ENCODE measurements at places on chromosomes 5 and 9.

GRCh38 chr5:133122711-133123110, 70.9 kb downstream of the HSPA4 start:
- DNase-seq: no peak

- DNase-seq: no peak
Measured at GRCh38 chr5:133331941-133332340, 280.1 kb downstream of the HSPA4 start.

GRCh38 chr5:133754575-133755169, 142.3 kb upstream of the FSTL4 start:
- peak; percentile 54 for DNase-seq

DNA sequence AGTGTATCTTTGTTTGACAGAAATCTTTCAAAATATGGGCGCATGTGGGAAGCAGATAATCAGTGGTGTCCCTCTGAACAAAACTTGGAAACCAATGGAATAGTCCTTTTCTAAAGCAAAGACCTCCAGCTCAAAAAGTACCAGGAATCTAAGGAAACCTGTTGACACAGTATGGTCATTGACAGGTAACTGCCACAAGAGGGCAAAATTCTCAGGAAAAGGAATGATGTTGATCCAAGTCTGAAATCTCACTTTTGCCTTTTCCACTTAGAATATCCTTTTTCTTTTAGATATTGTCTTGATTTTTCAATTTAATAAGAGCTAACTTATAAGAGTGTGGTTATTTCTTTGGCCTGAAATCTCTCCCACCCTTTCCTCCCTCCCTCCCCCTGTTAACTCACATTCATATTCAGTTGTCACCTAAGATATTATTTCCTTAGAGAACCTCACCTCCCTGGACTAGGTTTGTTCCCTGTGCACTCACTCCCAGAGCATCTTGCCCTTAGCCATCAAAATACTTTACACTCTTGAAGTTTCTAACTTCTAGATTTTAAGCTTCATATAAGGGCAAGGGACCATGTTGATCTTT, 59.0 kb upstream of the BARX1 start:
- peak; percentile 31 for DNase-seq

DNA sequence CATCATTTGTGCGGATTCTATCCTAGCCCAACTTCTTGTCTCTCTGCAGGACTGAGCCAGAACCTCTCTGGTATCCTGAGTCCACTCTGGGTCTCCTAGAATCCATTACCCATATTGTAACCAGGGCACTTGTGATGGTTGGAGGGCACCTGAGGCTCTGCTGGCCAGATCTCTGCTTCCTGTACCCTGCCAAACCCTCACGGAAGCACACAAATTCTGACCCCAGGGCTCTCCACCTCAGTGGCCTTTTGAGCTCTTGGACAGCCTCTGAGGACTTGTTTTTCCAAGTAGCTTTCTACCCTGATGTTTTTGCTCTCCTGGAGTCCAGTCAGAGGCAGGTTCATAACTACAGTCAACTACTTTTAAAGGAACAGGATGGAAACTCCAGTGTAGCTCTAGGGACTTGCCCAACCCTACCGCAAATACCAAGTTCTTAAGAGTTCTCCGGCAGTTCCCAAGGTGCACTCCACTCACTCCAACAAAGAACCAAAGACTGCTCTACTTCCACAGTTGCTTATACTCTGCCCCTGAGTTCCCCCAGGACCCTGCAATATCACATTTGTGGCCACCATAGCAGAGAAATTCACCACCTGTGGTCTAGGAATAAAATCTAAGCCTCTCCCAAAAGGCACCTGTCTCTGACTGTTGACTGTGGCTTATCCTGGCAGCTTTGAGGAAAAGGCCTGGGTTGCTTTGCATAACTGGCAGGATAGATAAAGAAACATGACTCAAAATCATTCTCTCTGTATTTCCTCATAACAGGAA, 9.6 kb downstream of the PIP5K1B start:
- no peak for DNase-seq

Measured in GM13976 (cell line).